ENCODE measurements at places on chromosomes 1 and 21.
A peak's percentile ranks its signal among the peaks of the same experiment; 100 is the strongest.

- DNase-seq, result no peak
These were observed 31.3 kb upstream of the BTG2 start for GRCh38 chr1:203273869-203274602.

DNA sequence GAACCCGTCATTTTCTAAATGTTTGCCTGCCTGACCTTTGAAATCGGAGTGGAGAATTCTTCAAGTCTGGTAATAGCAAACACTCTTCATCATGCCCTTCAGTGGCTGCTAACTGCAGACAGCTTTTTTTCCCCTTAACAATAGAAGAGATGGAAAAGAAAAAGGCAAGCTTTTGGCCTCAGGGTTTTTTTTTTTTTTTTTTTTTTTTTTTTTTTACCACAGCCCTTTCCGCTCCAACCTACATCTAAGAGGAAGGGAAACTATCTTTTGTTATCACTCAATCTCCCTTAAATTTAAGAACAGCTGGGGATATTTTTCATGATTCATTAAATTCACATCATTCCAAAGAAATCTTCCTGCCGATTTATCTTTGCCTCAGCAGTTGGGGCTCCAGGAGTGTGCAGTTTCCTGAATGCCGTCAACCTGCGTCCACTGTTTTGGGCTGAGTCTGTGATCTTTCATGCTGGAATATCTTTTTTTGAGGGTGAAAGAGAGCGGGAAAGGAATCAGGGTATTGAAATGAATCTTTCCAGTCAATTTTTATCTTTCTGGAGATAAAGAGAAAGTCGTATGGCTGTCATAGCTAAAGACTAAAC is 144.5 kb upstream of the SMYD2 start:
- DNase-seq, result no peak

DNA sequence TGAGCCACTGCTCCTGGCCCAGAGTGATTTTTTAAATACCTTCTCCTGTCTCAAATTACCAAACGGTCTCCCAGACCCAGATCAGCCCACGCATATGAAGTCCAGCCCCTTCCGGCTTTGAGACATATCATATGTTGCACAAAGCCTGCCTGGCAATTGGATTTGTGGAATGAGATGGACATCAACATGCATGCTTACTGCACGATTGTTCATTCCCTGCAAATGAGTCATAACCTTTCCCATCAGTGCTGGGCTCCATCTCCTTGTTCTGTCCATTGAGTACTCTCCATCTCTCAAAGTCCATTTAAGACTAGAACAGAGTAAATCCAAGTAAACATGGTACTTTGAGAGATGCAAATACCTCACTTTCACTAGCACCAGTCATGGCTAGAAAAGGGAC is 612.2 kb upstream of the USP24 start:
- DNase-seq, result peak; percentile 74

GRCh38 chr1:95916616-95917015 is 682.6 kb downstream of the RWDD3 start:
- no peak for DNase-seq

DNA sequence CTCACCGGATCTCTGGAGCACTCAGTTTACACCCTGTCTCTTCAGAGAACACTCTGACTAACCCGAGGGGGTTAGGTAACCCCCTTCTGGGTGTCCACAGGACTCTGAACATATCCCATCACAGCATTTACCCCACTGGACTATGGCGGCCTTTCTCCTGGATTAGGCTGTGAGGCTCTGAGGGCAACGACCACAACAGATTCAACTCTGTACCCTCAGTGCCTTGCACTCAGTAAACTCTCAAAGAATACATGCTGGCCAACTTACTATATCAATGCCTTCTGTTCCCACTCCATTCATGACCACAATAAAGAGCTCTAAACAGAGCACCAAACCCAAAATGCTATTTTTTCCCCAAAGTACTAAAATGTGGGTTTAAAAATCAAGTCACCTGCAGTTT is 5.4 kb downstream of the MECR start:
- DNase-seq, result no peak

DNA sequence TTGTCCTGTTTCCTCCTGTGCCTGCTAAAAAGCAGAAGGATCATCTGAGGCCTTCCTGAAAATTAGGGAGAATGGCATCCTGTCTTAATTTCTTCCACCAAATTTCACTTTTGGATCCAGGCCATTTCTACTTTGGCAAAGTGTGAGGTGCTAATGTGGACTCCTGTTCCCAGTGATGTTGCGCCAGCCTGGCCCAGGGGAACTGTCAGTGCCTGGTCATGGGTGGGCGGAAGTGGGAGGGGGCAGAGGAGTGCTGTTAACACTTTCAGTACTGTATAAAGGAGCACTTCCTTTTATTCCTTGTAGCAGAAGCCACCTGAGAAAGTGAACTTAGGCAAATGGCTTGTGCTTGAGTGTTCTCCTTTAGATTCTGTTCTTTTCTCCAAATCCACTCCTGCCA is 19.9 kb downstream of the ELAPOR1 start:
- no peak for DNase-seq

DNA sequence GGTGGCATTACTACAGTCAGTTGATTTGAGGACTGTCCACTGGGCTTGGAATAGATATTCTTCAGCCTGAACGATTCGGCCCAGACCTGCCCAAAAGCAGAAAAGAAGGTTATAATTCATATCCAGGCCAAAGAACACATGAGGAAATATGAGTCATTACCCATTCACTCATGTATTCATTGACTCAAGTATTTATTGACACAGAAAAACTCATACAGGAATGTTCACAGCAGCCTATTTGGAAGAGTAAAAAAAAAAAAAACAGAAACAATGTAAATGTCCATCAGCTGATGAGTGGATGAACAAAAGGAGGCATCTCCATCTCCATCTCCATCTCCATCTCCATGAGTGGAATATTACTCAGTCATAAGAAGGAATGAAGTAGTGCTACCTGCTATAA is 15.9 kb downstream of the ZMYND12 start:
- DNase-seq, result no peak

- DNase-seq, result peak; percentile 94
These were observed 115.0 kb downstream of the TGFB2 start for GRCh38 chr1:218459878-218460711.

GRCh38 chr1:10149231-10149630 is 61.1 kb upstream of the KIF1B start:
- DNase-seq, result no peak

GRCh38 chr1:18005238-18005637 is 102.4 kb upstream of the IGSF21 start:
- DNase-seq, result no peak

DNA sequence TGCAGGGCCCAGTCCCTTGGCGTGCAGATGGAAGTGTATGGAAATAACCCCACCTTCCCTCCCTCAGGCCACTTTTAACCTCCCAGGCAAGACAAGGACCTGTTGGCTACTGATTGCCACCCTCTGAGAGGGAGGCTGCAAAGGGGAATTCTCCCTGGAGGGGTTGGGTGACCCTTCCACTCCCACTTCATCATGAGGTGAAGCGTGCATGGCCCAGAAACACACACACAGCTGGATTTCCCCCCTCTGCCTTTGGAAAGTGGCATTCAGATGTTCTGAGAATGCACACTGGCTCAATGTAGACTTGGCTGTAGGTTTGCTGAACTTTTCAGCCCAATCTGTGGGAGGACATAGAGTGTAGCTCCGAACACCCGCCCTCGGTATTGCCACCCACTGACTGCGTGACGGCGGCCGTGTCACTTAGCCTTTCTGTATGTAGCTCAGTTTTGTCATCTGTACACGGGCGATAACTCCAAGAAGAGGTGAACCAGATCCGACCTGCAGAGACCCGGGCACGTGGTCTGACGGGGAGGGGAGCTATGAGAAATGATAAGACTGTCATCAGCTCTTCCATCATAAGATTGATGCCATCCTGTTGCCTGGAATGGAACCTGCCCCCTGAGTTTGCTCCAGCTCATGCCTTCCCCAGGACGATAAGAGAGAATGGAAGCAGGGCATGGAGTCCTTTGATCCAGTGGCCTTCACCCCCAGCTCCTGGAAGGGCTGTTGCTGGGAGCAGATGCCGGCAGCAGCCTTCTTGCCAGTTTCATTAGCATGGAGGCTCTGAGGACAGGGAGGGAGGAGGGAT is 19.3 kb downstream of the MIIP start:
- DNase-seq, result no peak

GRCh38 chr1:17304151-17304825 is 3.7 kb upstream of the PADI4 start:
- DNase-seq, result no peak

GRCh38 chr1:35573198-35574124 is at the start of gene TFAP2E:
Gene TFAP2E (plus strand): TSS chr1:35573314. CDS start chr1:35573578, 264 bp downstream.
- peak; percentile 41 for DNase-seq

DNA sequence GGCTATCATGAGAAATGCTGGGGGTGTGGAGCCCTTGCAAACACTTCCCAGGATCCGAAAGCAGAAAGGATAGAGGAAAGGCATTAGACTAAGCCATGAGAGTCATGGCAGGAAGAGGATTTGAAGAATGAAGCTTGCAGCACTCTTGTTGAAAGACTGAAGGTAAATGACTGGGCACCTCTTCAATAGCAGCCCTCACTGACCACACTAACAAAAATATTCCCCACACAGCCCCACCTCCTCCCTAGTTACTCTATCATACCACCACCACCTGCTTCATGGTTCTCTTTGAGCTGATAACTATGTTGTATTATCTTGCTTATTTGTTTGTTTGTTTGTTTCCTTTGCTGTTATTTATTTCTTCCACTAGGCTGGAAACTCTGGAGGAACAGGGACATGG is 13.2 kb upstream of the ATP1A1 start:
- no peak for DNase-seq

DNA sequence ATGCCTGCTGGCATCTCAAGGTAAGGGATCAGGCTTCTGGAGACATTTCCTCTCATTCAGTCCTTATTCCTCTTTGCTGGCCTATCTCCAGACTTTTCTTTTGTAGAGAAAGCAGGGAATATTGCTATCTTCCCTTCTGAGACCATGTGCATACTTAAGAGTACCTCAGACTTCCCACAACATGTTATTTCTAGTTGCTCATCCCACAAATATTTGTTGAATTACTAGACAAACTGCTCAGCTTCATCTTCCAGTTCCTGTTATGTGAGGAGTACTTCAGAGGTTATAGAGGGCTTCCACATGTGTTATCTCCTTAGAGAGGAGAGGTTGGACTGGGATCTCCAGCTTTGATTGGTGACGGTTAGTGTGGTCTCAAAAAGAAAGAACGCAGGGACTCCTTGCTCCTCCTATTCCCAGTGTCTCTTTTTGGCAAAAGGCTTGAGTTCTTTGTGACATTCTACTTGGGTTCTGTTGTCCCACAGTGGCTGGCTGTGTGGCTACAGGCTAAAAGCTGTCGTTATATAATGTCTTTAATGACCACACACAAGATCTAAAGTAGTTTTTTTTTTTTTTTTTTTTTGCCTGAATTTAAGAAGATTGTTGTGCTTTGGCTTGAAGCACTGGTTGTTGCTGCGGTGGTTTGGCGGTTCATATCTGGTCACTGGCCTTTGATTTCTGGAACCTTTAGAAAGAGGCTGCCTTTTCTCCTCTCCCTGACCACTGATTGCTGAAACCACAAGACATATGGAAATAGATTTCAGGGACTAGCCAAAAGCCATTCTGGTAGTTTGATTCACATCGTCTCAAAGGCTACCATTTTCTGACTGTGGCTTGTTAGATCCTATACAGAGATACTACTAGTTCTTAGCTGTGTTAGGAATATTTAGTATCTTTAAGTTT is 78.7 kb downstream of the FGGY start:
- no peak for DNase-seq

- DNase-seq, result no peak
These were observed at the start of gene SLAMF7 for GRCh38 chr1:160739098-160739511. Gene SLAMF7 (plus strand): TSS chr1:160739247. CDS start chr1:160739302, 55 bp downstream.

DNA sequence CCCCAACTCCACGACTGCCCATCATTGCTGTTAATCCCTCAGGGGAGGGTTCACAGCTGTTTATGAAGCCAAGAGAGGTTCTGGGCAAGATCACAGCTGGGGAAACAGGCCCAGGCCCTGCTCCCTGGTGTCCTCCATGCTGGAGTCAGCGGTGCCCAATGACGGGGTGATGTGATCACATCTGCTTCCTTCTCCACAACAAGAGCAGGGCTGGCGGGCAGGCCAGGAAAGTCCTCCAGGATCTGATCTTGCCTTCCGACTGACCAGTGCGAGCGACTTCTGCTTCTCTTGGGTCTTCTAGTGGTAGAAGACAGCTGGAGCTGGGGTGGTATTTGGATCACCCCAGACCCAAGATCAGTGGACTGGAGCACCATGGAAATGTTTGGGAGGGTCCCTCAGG is 951 bp upstream of the LINGO4 start:
- DNase-seq, result no peak

DNA sequence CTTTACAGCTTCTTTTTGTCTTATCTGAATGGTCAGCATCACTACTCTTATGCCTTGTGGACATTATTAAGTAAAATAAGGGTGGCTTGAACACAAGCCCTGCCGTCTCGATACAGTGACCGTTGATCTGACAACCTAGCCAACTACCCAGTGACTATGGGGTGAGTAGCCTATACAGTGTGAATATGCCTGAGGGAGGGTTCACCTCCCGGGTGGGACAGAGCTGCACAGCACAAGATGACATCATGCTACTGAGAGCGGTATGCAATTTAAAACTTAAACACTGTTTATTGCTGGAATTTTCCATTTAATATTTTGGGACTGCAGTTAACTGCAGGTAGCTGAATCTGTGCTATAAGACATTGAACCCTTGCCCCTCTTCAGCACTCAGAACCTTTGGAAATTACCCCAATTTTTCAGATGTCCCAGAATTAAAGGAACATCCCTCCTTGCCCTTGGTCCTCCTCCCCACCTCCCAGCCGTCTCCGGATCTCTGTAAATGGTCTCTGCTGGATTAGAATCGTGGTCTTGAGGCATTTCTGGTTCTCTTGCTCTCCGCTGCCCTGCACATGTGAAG is 618.5 kb downstream of the PTPRU start:
- DNase-seq, result no peak

GRCh38 chr1:239803781-239804180 is 287.9 kb upstream of the FMN2 start:
- DNase-seq, result no peak

- DNase-seq, result no peak
These were observed 147.5 kb downstream of the CACNA1E start for GRCh38 chr1:181630838-181631237.

DNA sequence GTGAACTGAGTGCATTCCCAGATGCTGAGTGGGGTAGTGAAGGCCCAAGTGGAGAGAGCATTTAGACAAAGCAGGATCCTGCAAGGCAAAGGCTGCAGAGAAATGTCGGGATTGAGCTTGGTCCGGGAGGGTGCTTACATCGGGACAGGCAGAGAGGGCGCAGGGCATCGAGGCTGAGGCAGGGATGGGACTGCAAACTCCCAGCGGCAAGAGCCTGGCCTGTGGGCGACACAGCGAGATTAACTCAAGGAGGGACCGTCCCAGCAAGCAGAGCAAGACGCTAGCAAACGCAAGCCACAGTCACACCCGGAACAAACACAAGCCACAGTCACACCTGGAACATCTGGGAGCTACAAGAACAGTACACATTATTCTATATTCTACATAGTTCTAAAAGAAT is 537.5 kb downstream of the KIF26B start:
- no peak for DNase-seq

DNA sequence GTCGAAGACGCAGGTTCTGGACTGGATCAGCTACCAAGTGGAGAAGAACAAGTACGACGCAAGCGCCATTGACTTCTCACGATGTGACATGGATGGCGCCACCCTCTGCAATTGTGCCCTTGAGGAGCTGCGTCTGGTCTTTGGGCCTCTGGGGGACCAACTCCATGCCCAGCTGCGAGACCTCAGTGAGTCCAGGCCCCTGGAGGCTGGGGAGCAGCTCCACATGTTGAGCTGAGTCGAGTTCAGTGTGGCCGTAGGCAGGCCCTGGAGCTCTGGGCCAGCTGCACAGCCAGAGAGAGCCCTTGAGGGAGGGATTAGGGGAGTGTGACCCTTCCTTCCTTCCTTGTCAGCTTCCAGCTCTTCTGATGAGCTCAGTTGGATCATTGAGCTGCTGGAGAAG is 1.6 kb downstream of the ELF3 start:
- no peak for DNase-seq

GRCh38 chr1:212622906-212623305 is 14.3 kb downstream of the ATF3 start:
- DNase-seq, result no peak
